ENCODE measurements at places on chromosomes 12 and 14.

DNA sequence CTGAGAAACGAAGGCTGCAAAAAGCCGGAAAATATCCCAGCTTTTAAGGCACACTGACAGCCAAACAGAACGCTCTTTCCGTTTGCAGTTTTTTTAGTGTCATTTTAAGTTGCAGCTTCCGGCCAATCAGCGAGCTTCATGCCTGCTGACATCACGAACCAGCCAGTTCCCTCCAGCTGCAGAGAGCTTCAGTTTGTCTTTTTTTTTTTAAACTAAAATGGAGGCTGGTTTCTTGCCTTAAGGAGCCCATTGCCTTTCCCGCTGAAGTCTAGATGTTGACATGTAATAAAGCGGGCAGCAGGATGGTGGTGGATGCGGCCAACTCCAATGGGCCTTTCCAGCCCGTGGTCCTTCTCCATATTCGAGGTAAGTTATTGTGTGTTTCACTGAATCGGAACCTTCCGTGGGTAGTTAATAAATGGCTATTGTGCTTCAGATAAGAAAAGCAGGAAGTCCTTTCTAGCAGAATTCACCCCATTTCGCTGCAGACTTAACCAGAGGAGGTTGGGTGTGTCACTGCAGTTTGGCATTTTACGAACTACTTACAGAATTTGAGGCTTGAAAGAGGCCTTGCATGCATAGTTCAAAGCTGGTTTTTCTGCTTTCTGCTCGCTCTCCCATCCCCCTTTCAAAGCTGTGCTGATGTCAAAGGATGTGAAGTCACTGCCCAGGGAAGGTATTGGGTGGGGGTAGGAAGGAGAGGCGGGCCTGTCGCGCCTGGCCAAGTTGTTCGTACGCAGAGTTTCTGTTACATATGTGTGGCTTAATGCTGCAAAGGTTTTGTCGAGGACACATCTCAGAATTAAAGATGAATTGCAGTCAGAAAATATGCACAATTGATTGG is 48.4 kb downstream of the PPP2R5C start:
- DNase-seq = peak; percentile 94

GRCh38 chr14:104865081-104865630 is at the start of gene CEP170B:
CEP170B (plus strand) TSS chr14:104865268; CDS start chr14:104868451, 3,183 bp downstream.
- DNase-seq = no peak

GRCh38 chr12:83931451-83931850 is 981.1 kb downstream of the SLC6A15 start:
- DNase-seq = no peak

- no peak for DNase-seq
These were observed 153.3 kb downstream of the SLCO1B3 start for GRCh38 chr12:20963762-20964161.

DNA sequence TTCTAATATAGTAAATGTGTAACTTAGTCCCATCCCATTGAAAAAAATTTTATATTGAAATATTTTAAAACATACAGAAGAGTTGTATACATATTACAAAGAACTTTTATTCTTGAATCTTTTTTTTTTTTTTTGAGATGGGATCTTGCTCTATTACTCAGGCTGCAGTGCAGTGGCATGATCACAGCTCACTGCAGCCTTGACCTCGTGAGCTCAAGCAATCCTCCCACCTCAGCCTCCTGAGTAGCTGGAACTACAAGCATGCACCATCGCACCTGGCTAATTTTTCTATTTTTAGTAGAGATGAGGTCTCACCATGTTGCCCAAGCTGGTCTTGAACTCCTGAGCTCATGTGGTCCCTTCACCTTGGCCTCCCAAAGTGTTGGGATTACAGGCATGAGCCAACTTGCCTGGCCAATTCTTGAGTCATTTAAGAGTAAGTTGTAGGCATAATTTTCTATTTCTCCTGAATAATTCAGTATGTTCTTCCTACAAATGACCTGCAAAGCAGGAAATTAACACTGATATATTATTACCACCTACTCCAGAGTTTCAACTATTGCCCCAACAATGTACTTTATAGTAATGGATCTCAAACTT is 153.0 kb upstream of the BMP4 start:
- no peak for DNase-seq

GRCh38 chr12:121810234-121810817 is 6.5 kb downstream of the SETD1B start:
- no peak for DNase-seq

GRCh38 chr12:10779103-10779502 is 23.3 kb downstream of the TAS2R7 start:
- DNase-seq = no peak

DNA sequence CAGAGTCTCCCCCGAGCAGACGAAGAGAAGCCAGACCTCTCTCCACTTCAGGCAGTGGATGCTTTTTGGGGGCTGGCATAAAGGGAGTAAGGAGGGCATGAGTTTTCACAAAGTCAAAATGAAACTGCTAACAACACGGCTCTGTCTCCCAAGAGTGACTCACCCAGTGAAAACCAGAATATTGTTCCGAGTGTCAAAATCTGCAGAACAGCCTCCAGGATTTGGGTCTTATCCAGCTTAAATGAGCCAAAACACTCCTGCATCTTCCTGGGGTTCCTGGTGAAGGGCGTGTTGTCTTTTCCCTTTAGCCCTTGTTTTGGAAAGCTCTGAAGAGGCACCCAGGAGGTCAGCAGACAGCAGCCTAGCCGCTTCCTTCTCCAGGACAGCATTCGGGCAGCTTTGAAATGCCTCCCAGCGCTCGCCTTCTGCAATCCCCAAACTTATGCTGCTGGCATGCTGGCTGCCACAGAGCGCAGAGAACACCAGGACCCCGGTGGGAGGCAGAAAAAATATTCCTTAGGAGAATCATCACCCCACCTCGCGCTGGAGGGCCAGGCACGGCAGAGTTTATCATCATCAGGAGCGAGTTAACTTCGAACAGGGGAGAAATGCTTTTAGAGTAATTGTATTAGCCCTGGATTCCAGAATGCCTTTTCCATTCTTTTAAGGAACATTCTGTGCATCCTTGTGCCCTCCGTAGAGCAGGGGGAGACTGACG is 117.7 kb upstream of the NCOR2 start:
- DNase-seq = no peak

- no peak for DNase-seq
These were observed 74.1 kb upstream of the KRAS start for GRCh38 chr12:25324861-25325260.

Measured in NCI-H524 (cell line).